Renal cortex interstitium (tissue), 15 donors: ENCODE measurements at places on chromosomes 11 and 22.

- no peak for DNase-seq
Observed at GRCh38 chr11:82978422-82979099, 77.0 kb downstream of the DDIAS start.

DNA sequence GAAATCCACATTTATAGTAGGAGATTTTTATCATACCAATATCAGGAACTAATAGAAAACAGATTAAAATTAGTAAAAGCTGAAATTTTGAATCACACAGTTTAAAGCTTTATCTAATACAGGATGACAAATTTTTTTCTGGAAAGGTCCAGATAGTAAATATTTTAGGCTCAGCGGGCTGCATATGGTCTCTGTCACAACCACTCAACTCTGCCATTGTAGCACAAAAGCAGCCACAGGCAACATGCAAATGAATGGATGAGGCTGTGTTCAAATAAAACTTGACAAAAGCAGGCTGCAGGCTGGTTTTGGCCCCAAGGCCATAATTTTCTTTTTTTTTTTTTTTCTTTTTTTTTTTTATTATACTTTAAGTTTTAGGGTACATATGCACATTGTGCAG lies 108.2 kb upstream of the CCDC90B start:
- DNase-seq: no peak

- DNase-seq: no peak
Observed at GRCh38 chr11:37689951-37690350, 1091.9 kb upstream of the RAG2 start.

DNA sequence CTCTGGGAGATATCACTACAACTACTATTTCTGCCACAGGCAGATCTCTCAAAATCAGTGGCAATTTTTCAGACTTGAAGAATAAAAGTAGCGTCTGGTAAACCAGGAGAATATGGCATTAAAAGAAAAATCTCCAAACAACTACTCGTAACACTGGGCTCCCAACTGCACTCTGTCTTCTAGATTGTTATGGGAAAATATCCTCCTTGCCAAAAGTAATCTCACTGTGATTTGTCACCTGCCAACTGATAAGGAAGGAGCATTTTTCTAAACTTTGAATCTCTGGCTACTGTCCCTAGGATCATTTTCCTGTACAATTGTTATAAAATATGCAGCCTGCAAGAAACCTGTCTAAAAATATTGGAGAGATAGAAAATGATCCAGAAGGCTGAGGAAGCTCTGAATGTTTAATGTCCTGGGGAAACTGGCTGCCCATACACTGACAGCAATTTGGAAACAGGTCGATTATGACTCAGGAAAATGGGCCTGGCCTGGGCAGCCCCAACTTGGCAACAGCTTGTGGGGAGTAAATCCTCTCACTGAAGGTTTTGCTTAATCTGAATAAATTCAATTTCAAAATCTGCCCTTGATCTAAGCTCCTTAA lies 90.5 kb upstream of the DBX1 start:
- no peak for DNase-seq

GRCh38 chr11:19810852-19811251 lies 98.2 kb downstream of the NAV2 start:
- no peak for DNase-seq

- no peak for DNase-seq
Observed at GRCh38 chr22:38098410-38099249, 11.9 kb downstream of the BAIAP2L2 start.

GRCh38 chr22:23862103-23862502 lies 4.4 kb downstream of the SLC2A11 start:
- DNase-seq: no peak

- DNase-seq: no peak
Observed at GRCh38 chr11:62124186-62125113, 639 bp downstream of the INCENP start.

GRCh38 chr22:20238901-20239675 lies 29.0 kb downstream of the RTN4R start:
- DNase-seq: no peak

DNA sequence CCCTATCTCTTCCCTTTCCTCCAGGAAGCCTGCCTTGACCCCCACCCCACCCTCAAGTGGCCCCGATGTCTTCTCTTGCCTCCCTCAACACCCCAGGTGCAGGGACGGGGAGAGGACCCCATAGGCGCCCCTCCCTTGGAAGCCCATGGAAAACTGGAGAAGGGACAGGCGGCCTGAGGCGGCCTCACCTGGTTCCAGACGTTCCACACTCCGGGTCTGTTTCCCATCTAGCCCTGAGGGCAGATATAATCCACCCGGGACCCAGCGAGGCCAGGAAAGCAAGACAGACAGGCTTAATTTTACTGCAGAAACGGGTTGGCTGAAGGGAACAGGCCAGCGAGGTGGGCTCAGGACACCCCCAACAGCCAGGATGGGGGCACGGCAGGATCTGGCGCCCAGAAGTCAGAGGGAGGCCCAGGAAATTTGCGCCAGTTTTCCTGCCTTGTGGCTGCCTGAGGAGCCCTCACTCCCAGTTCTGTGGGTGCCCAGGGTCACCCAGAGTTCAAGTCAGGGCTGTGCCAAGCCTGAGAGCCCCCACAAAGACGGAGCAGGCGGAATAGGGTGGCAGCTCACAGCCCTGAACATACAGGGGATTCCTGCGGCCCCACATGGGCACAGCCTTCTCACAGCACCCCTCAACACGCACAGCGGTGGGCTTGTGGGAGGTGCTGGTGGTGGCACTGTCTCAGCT lies 3.0 kb upstream of the SIGIRR start:
- no peak for DNase-seq

GRCh38 chr11:3115321-3115720 lies 49.8 kb downstream of the OSBPL5 start:
- no peak for DNase-seq

GRCh38 chr11:16806791-16807190 lies 68.3 kb downstream of the C11orf58 start:
- no peak for DNase-seq

DNA sequence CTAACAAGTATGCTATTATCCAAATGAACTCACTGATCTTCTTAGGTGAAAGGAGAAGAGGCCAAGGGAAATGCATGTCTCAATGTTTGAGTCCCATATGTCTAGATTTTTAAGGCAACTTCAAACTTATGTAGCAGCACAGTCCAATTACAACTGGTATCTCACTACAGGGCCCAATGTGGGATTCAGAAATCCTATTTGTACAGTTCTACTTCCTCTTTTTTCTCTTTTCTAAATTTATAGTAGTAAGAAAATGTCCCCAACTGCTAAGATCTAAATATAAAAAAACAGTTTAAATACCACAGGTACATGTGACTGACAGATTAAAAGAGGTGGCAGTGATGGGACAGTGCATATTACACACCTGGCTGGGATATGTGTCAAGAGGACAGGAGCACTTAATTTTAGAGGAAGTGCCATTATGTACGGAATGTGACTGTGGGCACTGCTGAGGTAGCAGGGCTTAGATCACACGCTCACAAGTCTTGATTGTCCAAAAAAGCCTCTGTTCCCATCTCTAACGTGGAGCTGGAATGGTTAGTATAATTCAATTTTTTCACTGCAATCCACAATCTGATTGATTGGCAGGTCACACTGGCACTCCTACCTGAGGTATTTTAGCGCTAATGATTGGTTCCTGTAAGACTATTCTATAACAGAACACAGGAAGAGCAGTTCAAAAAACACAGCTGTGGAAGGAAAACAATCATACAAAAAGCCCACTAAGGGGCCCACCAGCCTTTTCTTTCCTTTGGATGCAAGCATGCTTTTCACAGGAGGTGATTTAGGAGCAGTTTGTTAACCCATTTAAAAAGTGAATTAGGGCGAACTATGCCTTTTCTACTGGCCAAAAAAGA lies 34.6 kb downstream of the APOL5 start:
- no peak for DNase-seq

GRCh38 chr11:4916581-4916980 lies 2.6 kb downstream of the OR51G2 start:
- DNase-seq: peak; percentile 1

- DNase-seq: no peak
Observed at GRCh38 chr22:21633481-21633880, 921 bp downstream of the CCDC116 start.

DNA sequence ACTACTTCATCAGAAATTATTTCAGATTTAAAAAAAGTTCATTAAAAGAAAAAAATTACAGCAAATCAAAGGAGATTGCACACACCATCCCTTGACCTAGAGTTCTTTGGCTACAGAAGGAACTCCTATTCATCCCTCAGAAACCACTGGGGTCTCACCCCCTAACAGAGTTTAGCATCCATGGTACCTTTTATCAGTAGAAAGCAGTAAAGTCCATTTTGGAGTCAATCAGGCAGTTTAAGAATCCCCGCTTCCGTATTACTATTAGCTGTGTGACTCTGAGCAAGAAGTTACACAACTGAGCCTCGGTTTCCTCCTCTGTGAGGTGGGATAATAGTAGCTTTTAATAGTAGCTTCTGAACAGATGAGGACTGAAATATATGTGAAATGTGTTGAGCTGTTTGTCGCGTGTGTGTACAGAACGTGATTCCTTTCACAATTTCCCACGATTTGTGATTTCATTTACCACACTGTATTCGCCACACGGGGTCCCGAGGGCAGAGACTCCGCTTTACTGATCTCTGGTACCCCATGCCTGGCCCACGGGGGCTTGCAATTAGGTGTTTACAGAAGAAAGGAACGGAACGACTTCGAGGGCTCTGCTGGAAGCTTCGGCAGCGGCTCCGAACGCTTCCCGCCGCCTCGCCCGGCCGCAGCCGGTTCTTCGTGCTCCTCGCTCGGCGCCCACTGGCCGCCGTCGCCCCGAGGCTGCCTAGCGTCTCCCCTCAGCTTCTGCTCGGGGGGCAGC lies 72.5 kb upstream of the ZBED5 start:
- DNase-seq: no peak

DNA sequence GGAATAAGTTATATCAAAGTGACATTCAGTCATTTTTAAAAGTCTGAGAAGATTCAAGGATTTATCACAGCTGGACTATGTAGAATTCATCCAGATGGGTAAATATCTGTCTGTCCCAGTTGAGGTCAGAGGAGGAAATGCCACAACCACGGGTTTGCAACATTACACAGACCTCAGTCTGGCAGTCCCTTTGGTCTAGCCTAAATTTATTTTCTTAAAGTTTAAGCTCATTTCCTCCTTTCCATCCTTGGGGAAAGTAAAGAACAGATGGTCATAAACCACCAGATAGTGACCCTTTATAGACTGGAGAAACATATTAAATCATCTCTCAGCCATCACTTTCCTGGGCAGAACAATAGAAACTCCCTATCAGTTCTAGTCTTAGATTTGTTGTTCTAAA lies 238.4 kb upstream of the DDI1 start:
- peak; percentile 32 for DNase-seq

DNA sequence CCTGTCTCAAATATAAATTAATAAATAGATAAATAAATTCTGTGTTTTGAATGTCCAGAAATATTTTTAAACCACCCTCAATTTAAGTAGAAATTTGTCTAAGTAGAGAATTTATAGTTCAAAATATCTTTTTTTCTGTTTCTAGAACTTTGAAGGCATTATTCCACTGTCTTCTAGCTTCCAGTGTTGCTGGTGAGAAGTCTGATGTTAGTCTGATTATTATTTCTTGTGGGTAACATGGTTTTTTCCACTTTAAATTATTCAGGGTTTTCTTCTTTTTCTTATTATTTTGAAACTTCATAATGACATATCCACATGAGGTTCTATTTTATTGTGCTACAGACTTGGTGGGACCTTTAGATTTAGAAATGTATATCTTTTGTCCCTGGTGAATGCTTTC lies 46.4 kb upstream of the HEPHL1 start:
- no peak for DNase-seq

GRCh38 chr11:45379162-45379863 lies 93.2 kb upstream of the SYT13 start:
- DNase-seq: no peak

GRCh38 chr11:64007629-64008282 lies 21.5 kb downstream of the OTUB1 start:
- DNase-seq: no peak

DNA sequence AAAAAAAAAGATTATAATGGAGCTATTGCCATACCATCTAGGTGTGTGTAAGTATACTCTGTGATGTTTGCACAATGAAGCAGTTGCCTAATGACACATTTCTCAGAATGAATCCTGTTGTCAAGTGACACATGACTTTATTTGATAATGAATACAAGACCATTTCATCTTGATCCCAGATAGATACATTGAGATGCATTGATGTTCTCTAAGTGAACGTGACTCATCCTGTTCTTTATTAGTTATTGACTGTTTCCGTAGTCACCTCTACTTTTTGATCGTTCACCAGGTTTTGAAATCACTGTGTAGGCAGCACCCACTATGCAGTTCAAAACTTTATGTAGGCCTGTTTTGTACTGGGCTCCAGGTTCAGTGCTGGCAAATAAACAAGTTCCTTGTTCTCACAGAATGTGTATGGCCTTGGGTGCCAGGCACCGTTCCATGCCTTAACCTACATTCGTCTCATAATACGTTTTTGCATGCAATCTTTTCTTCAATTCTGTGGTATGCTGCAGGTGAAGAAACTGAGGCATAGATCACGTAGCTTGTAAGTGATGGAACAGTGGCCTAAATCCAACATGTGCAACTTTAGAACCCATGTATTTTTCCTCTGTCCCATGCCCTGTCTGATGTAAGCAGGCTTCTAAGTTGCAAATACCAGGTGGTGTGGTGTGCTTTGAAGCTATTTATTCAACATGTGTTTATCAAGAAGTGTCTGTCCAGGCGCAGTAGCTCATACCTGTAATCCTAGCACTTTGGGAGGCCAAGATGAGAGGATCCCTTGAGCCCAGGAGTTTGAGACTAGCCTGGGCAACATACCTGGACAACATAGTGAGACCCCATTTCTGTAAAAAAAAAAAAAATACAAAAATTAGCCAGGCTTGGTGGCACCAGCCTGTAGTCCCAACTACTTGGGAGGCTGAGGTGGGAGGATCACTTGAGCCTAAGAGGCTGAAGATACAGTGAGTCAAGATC lies 10.4 kb downstream of the SREBF2 start:
- DNase-seq: no peak

DNA sequence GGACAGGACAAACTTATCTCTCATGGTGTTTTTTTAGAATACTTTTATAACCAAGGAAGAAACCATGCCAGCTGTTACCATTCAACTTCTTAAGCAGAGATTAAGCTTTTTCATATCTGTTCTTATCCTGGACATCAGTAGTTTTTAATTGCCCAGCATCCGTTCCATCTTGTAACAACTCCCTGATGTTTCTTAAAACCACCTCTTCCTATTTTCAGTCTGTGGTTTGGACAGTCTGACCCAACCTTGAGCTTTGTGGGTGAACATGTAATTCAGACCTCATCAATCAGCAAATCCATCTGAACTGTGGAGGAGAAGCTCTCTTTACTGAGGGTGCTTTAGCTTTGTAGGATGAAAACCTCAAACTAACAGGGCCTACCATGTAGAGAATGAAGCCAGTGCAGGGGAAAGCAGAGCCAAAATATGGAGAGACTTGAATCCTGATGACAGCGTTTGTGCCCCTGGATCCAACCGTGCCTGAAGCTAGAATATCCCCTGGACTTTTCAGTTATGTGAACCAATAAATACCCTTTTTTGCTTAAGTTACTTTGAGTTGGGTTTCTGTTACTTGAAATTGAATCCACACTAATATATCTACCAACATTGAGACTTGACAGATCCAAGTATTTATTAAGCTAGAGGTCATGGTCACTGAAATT lies 9.4 kb downstream of the TUG1 start:
- no peak for DNase-seq
